SK-N-SH (cell line): ENCODE measurements at places on chromosomes 16 and 17. TPM values are rescaled to one million over a fixed set of nuclear protein-coding genes. Genes with fewer than 3 reads are reported as not detected.

Gene CDIP1
- polyA plus RNA-seq = 19.4 and 30.2 TPM in 2 replicates

Gene FOXJ1
- not detected in 2 replicates for polyA plus RNA-seq

Gene KRTAP9-4
- polyA plus RNA-seq = not detected in 2 replicates

Gene OTOP3
- polyA plus RNA-seq = not detected in 2 replicates

Gene AANAT
- 0.26 TPM in 1 of 2 replicates, not detected in the other for polyA plus RNA-seq

Gene NLRP1
- 51.4 and 53.0 TPM in 2 replicates for polyA plus RNA-seq
